ENCODE measurements at places on chromosomes 4 and X. TPM values are rescaled to one million over a fixed set of nuclear protein-coding genes. Genes with fewer than 3 reads are reported as not detected.
A peak's percentile ranks its signal among the peaks of the same experiment; 100 is the strongest.

DNA sequence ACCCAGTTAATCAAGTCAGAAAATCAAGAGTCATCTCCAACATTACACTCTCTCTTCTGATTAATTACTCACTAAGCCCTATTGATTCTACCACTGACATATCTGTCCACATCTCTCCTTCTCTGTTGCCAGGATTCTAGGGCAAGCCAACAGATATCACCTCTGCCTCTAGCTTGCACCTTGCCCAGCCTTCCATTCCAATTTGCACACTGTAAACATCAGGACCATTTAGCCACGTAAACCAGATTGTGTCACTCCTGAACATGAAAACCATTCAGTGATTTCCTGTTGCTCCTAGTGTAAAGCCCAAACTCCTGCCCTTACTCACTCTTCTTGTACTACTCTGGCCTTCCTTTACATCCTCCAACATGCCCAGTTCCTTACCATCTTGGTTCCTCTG lies 68.0 kb upstream of the PLS3 start:
- H3K36me3 ChIP-seq: no peaks in the 10 kb centered on the region
- H3K4me1 ChIP-seq: no peaks in the 10 kb centered on the region
- no peaks in the 10 kb centered on the region for H3K27me3 ChIP-seq
- no peak overlapping the region for H3K27ac ChIP-seq
- no peak for DNase-seq

GRCh38 chrX:143466130-143466529 lies 51.1 kb downstream of the SPANXN3 start:
- no peak for DNase-seq

GRCh38 chr4:184548648-184549341 lies 74.4 kb upstream of the IRF2 start:
- H3K36me3 ChIP-seq: no peaks in the 10 kb centered on the region
- no peak overlapping the region for H3K27ac ChIP-seq
- H3K4me1 ChIP-seq: peaks cover 18% of the 10 kb centered on the region
- DNase-seq: no peak

GRCh38 chrX:130555341-130555740 lies 153.6 kb downstream of the RBMX2 start:
- DNase-seq: no peak
- H3K36me3 ChIP-seq: no peaks in the 10 kb centered on the region
- H3K27me3 ChIP-seq: peaks cover 2% of the 10 kb centered on the region
- H3K27ac ChIP-seq: no peak overlapping the region
- no peak overlapping the region for H3K4me3 ChIP-seq

DNA sequence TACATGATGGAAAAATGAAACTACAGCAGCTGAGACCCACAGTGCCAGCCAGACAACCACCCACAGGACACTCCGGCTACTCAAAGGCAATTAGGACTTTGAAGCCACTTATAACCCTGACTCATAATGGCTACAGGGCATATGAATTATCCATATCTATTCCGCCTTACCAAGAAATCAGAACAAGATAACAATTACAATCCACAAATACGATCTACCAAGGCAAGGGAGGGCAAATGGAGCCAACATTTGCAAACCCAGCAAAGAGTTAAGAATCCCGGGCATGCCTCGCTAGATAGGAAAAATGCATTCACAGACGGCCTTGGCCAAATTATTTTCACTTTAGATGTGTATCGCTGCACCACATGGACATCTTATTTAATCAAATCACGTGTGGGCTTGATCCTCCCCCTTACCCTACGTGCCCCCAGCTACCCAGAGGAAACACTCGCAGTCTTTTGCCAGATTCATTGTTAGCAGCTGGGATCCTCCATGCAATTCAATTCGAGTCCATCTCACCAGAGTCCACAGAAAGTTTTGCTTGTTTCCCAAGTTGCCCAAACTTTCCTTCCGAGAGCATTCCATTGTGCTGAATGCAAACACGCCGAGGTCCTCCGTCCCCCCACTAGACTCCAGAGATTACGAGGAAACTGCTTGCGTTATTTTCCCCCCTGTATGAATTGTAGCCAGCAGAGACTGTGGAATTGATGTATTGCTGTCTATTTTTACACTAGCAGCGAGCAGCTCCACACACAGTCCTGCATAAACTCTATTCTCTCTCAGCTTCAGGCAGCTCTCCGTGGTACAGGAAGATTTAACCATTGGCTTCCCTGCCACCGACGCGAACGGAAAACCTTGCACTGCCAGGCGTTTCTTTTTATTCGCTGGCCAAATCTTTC lies 1.2 kb downstream of the PPARGC1A start:
- H3K36me3 ChIP-seq: no peaks in the 10 kb centered on the region
- no peak for DNase-seq
- peaks cover 19% of the 10 kb centered on the region for H3K27me3 ChIP-seq
- no peak overlapping the region for H3K4me3 ChIP-seq

GRCh38 chrX:44972132-44972531 lies 99.1 kb downstream of the KDM6A start:
- H3K4me1 ChIP-seq: peaks cover 30% of the 10 kb centered on the region
- H3K4me3 ChIP-seq: no peak overlapping the region
- no peaks in the 10 kb centered on the region for H3K27me3 ChIP-seq
- peaks cover 42% of the 10 kb centered on the region for H3K36me3 ChIP-seq
- no peak for DNase-seq
- no peak overlapping the region for H3K27ac ChIP-seq

GRCh38 chrX:154850957-154851611 lies 16.6 kb upstream of the SMIM9 start:
- no peak overlapping the region for H3K27ac ChIP-seq
- H3K4me1 ChIP-seq: no peaks in the 10 kb centered on the region
- H3K27me3 ChIP-seq: no peaks in the 10 kb centered on the region
- no peaks in the 10 kb centered on the region for H3K36me3 ChIP-seq

- peak overlapping the region; percentile 53 for H3K27ac ChIP-seq
- no peaks in the 10 kb centered on the region for H3K36me3 ChIP-seq
- peak; percentile 44 for DNase-seq
- H3K27me3 ChIP-seq: no peaks in the 10 kb centered on the region
These were observed 53.9 kb upstream of the RPS6KA3 start for GRCh38 chrX:20320461-20321159.

GRCh38 chrX:11131146-11131545 lies 20.0 kb downstream of the HCCS start:
- H3K4me1 ChIP-seq: no peaks in the 10 kb centered on the region
- no peaks in the 10 kb centered on the region for H3K27me3 ChIP-seq
- H3K27ac ChIP-seq: no peak overlapping the region
- no peak for DNase-seq
- H3K36me3 ChIP-seq: no peaks in the 10 kb centered on the region

DNA sequence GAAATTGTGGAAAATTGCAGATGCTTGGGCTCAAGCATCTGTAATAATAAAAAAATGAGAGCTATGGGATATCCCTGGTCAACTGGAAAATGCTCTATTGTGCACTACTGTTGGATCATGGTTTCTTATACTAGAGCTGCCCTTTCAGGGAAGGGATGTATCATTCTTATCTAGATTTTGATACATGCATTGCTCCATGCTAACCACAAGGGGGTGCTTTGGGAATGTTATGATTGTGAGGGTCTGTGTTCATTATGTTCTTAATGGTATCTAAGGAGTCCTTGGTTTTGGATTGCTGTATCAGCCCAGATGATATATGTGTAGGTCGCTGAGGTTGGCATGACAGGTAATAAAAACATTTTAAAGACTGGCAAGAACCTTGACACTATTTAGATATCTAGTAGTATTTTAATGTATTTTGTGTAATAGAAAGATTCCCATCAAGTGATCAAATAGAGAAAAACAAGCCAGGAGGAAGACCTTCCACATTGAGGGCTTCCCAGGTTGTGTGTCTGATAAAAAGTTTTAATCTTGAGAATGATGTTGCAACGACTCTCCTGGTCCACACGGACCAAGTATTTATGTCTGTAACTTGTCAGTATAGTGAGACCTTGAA lies 49.2 kb upstream of the TLR2 start:
- H3K27ac ChIP-seq: peak overlapping the region; percentile 42
- H3K4me1 ChIP-seq: no peaks in the 10 kb centered on the region
- H3K36me3 ChIP-seq: peaks cover 58% of the 10 kb centered on the region
- no peak overlapping the region for H3K4me3 ChIP-seq

- no peak for DNase-seq
- peaks cover 67% of the 10 kb centered on the region for H3K4me1 ChIP-seq
- H3K36me3 ChIP-seq: peaks cover 63% of the 10 kb centered on the region
- no peaks in the 10 kb centered on the region for H3K27me3 ChIP-seq
- H3K4me3 ChIP-seq: peak overlapping the region; percentile 94
- peak overlapping the region; percentile 94 for H3K27ac ChIP-seq
These were observed 4.1 kb downstream of the DCK start for GRCh38 chr4:70997546-70997945.

DNA sequence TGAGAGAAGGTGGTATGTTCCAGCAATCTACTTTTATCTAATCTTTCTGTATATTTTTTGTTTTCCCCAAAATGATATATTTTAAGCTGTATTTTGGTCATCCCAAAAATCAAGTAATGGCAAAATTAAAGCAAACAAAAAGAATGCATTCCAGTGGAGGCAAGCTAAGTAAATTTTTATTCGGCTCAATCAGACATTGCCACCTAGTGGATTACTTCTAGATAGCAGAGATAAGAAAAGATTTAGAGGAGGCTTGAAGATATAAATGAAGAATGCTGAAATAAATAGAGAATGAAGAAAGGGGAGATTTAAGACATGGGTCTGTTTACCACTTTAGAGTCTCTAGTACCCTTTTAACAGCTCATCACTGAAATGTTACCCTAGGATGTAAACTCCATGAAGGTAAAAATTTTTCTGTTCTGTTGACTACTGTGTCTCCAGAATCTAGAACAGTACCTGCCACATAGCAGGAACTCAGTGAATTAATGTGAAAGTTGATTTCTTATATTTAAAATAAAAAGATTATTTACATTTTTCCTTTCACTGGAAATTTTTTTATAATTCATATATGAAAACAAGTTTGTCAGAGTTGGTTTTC lies 110.9 kb upstream of the ANK2 start:
- no peaks in the 10 kb centered on the region for H3K36me3 ChIP-seq
- peaks cover 5% of the 10 kb centered on the region for H3K27me3 ChIP-seq
- no peaks in the 10 kb centered on the region for H3K4me1 ChIP-seq

GRCh38 chr4:147725673-147726072 lies 6.2 kb upstream of the ARHGAP10 start:
- H3K27ac ChIP-seq: no peak overlapping the region
- no peak overlapping the region for H3K4me3 ChIP-seq
- no peaks in the 10 kb centered on the region for H3K36me3 ChIP-seq
- H3K4me1 ChIP-seq: no peaks in the 10 kb centered on the region
- H3K27me3 ChIP-seq: peaks cover 2% of the 10 kb centered on the region

- DNase-seq: no peak
- H3K27ac ChIP-seq: no peak overlapping the region
- H3K27me3 ChIP-seq: no peaks in the 10 kb centered on the region
- no peaks in the 10 kb centered on the region for H3K36me3 ChIP-seq
- H3K4me1 ChIP-seq: no peaks in the 10 kb centered on the region
- no peak overlapping the region for H3K4me3 ChIP-seq
These were observed 288.7 kb upstream of the INTU start for GRCh38 chr4:127344071-127344470.

GRCh38 chrX:149720021-149720689 lies 8.3 kb downstream of the MAGEA11 start:
- H3K36me3 ChIP-seq: no peaks in the 10 kb centered on the region
- H3K27ac ChIP-seq: no peak overlapping the region
- no peaks in the 10 kb centered on the region for H3K27me3 ChIP-seq
- H3K4me3 ChIP-seq: no peak overlapping the region
- no peaks in the 10 kb centered on the region for H3K4me1 ChIP-seq

DNA sequence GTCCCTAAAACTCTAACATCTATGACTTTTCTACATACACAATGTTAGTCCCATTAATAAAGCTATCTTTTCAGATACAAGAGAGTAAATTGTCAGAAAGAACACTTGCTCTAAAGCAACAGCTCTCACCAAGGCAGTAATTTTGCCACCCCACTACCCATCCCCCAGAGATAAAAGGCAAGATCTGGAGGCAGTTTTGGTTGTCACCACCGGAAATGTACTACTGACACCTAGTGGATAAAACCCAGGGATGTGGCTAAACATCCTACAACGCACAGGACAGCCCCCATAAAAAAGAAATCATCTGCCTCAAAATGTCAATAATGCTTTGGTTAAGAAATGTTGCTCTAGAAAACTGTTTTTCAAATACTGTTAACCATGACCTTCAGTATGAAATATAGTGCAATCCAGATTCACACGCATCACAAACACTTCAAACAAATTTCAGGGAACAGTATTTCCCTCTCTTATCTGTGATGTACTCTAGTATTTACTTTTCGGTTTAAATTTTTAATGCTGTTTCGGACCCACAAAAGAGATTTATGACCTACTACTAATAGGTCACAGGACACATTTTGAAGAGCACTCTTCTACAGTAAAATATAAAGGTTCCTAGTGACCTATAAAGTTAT lies 5.1 kb downstream of the FBXL5 start:
- H3K4me1 ChIP-seq: peaks cover 59% of the 10 kb centered on the region
- H3K27ac ChIP-seq: peak overlapping the region; percentile 85
- peaks cover 5% of the 10 kb centered on the region for H3K36me3 ChIP-seq
- H3K27me3 ChIP-seq: no peaks in the 10 kb centered on the region
- H3K4me3 ChIP-seq: peak overlapping the region; percentile 50
- DNase-seq: peak; percentile 77

- no peak overlapping the region for H3K4me3 ChIP-seq
- no peak for DNase-seq
- no peak overlapping the region for H3K27ac ChIP-seq
- no peaks in the 10 kb centered on the region for H3K4me1 ChIP-seq
- no peaks in the 10 kb centered on the region for H3K27me3 ChIP-seq
These were observed 49.7 kb upstream of the TMEM164 start for GRCh38 chrX:109952985-109953905.

DNA sequence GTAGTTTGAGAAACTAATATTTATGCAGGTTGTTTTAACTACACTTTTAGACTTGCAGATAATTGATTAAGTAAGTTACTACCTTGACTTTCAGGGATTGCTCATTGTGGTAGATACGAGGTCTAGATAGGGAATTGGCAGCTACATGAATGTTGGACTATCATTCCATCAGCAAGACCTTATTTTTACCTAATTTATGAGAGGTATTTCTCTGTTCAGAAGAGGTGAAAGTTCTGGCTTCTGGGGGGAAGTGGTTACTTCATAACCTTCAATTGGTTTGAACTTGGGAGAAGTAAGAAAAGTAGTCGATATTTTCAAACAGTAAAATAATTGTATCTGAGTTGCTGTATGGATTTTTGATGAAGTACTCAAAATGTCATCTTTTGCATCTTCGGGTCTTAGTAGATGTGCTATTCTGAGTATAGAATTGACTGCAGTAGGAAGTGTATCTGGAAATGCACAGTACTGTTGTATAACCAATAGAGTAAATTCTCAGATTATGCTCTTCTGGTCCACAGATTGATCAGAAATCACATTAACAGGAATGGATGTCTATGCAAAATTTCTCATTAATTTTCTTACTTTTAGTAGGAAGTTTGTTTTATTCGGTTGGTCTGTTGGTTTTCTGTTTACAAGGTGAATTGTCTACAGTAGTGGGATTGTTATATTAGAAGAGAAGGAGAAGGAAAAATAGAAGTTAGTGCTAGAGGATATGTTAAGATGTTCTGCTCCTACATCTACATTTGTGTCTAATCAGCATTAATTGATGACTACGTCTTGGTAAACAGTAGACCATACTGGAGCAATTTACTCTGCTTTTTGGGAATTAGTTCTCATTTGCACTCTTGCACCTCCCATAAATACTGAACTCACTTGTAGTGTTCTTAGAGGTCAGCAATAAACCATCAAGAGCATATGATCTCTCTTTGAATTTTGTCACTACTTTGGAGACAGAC lies 3.0 kb downstream of the NFKB1 start:
- peaks cover 50% of the 10 kb centered on the region for H3K36me3 ChIP-seq
- H3K4me1 ChIP-seq: peaks cover 37% of the 10 kb centered on the region
- no peak for DNase-seq
- H3K4me3 ChIP-seq: peak overlapping the region; percentile 93

Gene ADRA2C
- 0.27 TPM for total RNA-seq

Gene GPM6B
- total RNA-seq: not detected

Gene MAGEA9B
- not detected for total RNA-seq

Gene VSIG4
- total RNA-seq: 0.23 TPM

Gene ATP1B4
- not detected for total RNA-seq
